ENCODE measurements at places on chromosomes 16 and 17. TPM values are rescaled to one million over a fixed set of nuclear protein-coding genes. Genes with fewer than 3 reads are reported as not detected.

DNA sequence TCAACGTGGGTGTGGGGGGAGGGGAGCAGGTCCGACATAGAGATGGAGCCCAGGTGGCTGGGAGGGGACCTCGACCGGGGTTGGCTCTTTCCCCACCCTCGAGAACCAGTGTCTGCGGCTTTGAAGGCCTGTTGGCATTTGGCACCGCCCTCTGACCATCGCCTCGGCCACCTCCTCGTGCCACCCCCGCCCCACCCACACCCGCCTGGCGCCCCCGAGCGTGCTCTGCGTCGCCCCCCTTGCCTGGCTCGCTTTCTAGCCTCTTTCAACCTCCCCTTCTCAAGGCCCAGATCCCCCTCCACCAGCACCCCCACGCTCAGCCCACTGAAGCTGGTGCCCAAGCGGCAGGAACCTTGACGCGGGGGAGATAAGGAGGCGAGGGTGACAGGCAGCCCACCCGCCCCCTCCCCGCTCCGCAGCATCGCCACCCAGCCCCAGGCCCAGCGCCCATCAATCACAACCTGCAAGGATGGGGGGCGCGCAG, 619 bp downstream of the CACNB1 start:
- no peak for DNase-seq

- no peak for DNase-seq
These were observed 17.6 kb downstream of the HS3ST3A1 start for GRCh38 chr17:13583996-13584700.

PRR29 gene
- 2.5 TPM for polyA plus RNA-seq

SULT1A1 gene
- 8.8 TPM for polyA plus RNA-seq

GRCh38 chr17:77076124-77076830, 64.5 kb upstream of the SEC14L1 start:
- DNase-seq: no peak

SSTR5 gene
- polyA plus RNA-seq: not detected

GRIN2A gene
- 0.25 TPM for polyA plus RNA-seq

GRCh38 chr16:30142672-30143346, 19.8 kb upstream of the MAPK3 start:
- no peak for DNase-seq

- DNase-seq: no peak
These were observed 78.0 kb upstream of the ZNF750 start for GRCh38 chr17:82917699-82918345.

CTRB2 gene
- polyA plus RNA-seq: 0.23 TPM

DNA sequence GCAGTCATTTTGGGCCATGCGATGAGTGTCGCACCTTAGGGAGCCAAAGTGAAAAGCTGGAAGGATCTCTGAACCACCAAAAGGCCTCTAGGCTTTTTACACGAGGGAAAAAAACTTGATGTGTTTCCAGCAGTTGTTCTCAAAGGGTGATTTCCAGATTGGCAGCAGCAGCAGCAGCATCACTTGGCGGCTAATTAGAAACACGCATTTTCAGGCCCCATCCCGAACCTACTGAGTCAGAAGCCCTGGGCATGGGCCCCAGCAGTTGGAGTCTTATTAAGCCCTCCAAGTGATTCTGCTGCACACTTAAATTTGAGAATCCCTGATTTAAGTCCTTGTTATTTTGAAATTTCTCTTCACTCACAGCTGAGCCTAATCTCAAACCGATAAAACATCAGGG, 25.3 kb upstream of the PYY start:
- DNase-seq: no peak

DNA sequence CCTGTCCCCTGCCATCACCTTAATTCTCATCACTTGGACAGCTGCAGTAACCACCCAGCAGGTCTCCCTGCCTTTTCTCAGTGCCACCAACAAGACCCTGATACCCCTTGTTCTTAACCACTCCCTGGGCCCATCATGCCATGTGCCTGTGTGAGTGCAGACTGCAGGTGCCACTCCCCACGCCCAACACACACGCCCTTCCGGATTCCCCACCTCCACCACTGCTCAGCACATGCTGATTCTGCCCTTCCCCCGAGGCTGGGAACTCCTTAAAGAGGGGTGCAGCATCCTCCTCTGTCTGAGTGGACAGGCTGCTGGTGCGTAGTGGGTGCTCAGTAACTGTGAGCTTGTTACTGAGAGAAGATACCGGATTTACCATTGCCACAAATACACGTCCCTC, 52.4 kb downstream of the PLD6 start:
- no peak for DNase-seq

- DNase-seq: no peak
These were observed 2.1 kb downstream of the SYT17 start for GRCh38 chr16:19170043-19170655.

KIF22 gene
- polyA plus RNA-seq: 31.7 TPM
